Endothelial cell (in vitro differentiated cells): ENCODE measurements at places on chromosomes 6 and 20. TPM values are rescaled to one million over a fixed set of nuclear protein-coding genes. Genes with fewer than 3 reads are reported as not detected.

GRCh38 chr20:14785065-14785743 lies 447.8 kb upstream of the FLRT3 start:
- no peak for DNase-seq

- DNase-seq, result no peak
Observed at GRCh38 chr20:58637466-58638213, 13.4 kb upstream of the STX16 start.

GRCh38 chr20:33648396-33649004 lies 13.6 kb upstream of the C20orf144 start:
- no peak for DNase-seq

DNA sequence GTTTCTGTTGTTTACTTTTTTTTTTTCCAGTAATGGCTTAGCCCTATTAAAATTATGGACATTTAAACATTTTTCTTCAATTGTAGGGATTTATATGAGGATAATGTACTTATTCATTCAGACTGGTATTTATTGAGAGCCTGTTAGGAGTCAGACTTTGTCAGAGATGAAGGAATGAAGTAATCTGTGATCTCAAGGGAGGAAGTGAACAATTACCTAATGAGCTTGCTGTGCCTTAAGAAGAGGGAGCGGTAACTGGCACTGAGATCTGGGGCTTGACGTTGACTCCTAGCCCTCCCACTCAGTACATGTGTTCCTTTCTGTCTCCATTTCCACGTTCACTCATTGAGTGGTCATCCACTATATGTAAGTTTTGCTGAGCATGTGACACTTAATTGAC lies 12.6 kb downstream of the AFDN start:
- DNase-seq, result no peak

- no peak for DNase-seq
Observed at GRCh38 chr20:41098703-41099250, 38.6 kb upstream of the PLCG1 start.

DNA sequence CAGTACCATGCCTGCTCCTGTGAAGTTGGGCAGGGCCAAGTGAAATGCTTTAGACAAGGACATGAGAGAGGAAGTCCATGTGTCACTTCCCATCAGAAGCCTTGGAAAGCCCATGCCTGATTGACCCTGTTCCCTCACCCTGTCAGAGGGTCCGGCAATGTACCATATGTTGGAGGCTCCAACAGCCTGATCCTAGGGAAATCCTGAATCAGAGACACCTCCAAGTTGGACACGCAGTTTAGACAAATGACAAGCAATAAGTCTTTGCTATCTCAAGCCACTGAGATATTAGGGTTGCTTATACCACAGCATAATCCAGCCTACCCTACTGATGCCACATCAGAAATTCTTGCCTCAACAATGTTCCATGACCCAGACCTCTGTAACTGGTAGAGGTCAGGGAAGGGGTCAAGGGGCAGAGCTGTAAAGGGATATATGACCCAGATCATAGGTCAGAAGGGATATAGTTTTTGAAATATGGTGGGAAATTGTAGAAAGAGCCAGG lies 174.8 kb downstream of the HACE1 start:
- DNase-seq, result no peak

GRCh38 chr6:1470040-1470439 lies 80.7 kb downstream of the FOXF2 start:
- DNase-seq, result no peak

DNA sequence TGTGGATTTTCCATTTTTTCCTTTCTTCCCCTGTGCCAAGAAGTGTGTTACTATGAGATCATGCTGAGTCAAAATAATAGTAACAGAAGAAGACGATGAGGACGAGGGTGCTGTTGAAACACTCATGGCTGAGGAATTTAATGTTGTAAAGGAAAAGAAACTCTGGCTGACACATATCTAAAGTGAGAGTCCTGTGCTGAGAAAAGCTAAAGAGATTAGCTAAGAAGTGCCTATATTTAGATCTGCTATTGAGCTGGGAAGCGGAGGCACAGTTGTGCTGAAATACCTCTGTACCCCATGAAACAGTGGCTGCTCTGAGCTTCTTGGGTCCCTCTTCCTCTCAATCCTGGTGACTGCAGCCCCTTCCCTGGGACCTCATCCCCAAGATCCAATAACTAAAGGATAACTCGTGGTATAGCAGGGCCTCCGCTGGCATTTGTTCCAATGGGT lies 1.1 kb upstream of the SYTL3 start:
- no peak for DNase-seq

The IMPG1 gene
- not detected for total RNA-seq

The EPPIN gene
- total RNA-seq, result not detected

The RNF182 gene
- 2.7 TPM for total RNA-seq

The SLC52A3 gene
- total RNA-seq, result 2.9 TPM

The ARHGAP40 gene
- total RNA-seq, result 0.64 TPM

The TMC2 gene
- total RNA-seq, result not detected

The CDKN1A gene
- 48.4 TPM for total RNA-seq
